NCI-H2081 treated with DMSO at 0.1 percent for 48 hours (cell line): ENCODE measurements at places on chromosomes 4 and X.

GRCh38 chr4:86129546-86129945 lies 230.3 kb downstream of the MAPK10 start:
- DNase-seq, result no peak

GRCh38 chrX:34491126-34491525 lies 166.0 kb downstream of the TMEM47 start:
- DNase-seq, result no peak

GRCh38 chr4:118557298-118557851 lies 127.8 kb upstream of the METTL14 start:
- DNase-seq, result peak; percentile 30

DNA sequence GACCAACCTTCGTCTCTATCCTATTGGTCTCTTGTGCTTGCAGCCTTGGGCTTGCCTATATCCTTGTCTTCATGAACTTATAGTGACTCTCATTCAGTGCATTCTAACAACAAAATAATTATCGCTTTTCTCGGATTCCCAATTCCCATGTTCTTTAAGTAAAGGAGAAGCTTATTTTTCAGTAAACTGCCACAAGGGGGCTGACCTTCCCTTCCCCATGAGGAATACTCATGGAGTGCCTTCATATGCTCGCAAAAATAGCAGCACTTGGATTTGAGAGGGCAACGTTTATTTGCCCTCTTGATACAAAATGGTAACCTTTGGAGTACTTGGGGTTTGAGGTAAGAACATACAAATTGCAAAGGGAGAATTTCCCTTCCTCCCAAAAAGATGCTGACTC lies 183.2 kb upstream of the TENT5D start:
- no peak for DNase-seq

- no peak for DNase-seq
Measured at GRCh38 chr4:176441594-176441993, 121.8 kb downstream of the SPCS3 start.

GRCh38 chr4:20017070-20017776 lies 234.5 kb upstream of the SLIT2 start:
- no peak for DNase-seq

DNA sequence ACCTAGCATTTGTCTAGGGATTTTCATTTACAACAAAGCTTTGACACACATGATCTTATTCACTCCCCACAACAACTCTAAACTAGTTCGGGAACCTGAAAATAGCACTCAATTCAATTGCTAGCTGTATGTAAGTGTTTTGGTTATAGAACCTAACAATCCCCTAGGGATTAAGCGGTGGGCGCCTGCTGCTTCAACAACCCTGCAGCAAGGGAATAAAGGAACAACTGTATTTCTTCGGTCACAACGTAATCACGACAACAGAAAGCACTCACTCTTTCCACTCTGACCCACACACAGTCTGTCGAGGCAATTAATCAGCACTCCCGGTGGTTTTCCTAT lies 674 bp upstream of the DIAPH2 start:
- DNase-seq, result no peak

- no peak for DNase-seq
Measured at GRCh38 chr4:15002659-15003400, 549 bp downstream of the CPEB2 start.

DNA sequence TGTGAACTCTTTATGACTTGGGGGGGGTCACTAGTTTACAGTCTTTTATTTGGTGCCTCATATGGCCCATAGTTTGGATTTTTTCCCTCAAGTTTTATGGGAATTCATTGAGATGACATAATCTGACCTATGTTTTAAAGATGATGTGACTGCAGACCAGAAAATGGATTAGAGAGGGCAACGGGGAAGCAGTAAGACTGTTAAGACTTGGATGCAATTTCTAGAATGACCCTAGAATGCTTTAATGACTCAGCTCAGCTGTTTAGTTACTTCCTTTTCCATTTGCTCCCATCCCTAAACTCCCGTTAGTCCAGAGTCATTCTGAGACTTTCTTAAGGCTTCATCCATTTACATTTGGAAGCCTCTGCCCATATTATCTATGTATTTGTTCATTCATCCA lies 59.9 kb upstream of the PDGFRA start:
- DNase-seq, result no peak

GRCh38 chr4:34289962-34290361 lies 1954.4 kb downstream of the ARAP2 start:
- no peak for DNase-seq

DNA sequence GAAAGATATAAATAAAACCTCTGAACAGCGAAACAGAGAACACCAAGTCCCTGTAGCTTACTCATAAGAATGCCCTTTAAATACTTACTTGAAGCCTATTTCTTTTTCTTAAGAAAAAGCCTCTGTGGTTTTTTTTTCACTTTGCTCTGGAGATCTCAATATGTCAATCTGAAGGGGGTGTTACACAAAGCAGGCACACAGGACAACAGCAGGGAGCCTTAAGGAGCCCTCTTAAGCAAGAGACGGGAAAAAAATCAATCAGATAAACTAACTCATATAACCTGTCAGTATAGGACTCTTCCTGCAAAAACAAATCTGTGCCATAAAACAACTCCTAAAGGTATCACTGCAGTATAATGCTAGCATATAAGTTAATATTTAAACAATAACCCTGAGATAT lies 611.1 kb upstream of the ATOH1 start:
- no peak for DNase-seq

GRCh38 chr4:159212675-159213293 lies 109.9 kb downstream of the RAPGEF2 start:
- no peak for DNase-seq

DNA sequence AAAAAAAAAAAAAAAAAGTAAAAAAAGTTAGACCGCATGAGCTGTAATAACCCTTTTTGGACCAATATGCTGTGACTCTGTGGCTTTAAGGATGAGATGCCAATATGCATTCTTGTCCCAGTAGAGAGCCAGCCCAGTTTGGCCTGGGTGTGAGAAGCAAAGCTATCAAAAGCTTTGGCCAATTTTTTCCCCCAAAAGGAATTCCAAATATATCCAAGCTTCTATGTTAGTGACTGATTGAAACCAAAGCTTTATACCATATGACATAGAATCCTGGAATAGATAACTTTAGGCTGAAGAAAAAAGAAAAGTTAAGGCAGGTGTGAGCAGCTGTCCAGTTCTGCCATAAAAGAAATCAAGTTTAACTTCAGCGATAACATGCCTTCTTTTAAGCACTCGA lies 30.5 kb upstream of the RBPJ start:
- DNase-seq, result no peak

- DNase-seq, result no peak
Measured at GRCh38 chr4:61501812-61502211, 301.7 kb downstream of the ADGRL3 start.

DNA sequence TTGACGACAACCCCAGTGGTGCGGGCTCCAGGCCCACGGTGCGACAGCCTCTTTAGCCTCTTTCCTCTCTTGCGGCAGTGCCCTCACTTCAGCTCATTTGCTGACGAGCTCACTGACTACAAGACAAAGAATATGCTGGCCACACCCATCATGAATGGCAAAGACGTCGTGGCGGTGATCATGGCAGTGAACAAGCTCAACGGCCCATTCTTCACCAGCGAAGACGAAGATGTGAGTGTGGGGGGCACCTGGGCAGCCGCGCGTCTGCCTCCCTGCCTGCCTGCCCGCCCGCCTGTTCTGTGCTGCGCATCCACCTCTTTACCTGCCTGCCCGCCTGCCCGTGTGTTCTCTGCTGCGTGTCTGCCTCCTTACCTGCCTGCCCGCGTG lies 9.2 kb downstream of the PDE6B start:
- DNase-seq, result no peak
